ENCODE measurements at places on chromosomes 1 and 21. TPM values are rescaled to one million over a fixed set of nuclear protein-coding genes. Genes with fewer than 3 reads are reported as not detected.

DNA sequence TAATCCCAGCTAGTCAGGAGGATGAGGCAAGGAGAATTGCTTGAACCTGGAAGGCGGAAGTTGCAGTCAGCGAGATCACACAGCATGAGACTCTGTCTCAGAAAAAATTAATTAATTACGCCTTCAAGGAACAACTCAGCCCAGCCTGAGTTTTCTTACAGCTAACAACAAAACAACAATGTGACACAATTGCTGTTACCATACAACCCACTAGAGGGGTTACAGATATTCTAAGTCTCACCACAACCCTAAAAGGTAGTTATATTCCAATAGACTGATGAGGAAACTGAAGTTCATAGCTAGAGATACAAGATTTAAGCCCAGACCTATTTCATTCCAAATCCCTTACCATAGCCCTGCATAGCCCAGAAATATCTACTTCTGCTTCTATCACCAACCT is 2.9 kb upstream of the LRRC8C start:
- no peak overlapping the region for H3K27ac ChIP-seq
- no peaks in the 10 kb centered on the region for H3K36me3 ChIP-seq
- no peaks in the 10 kb centered on the region for H3K27me3 ChIP-seq
- no peak overlapping the region for H3K4me3 ChIP-seq

Gene EPHA10
- 0.31 TPM for total RNA-seq

Gene NVL
- total RNA-seq: 30.6 TPM

Gene FALEC
- total RNA-seq: 0.43 TPM

GRCh38 chr1:228989992-228990827 is 254.9 kb downstream of the RHOU start:
- H3K4me1 ChIP-seq: no peaks in the 10 kb centered on the region
- no peak overlapping the region for H3K4me3 ChIP-seq
- no peaks in the 10 kb centered on the region for H3K36me3 ChIP-seq

Gene UQCRH
- 299 TPM for total RNA-seq

Gene ZNF644
- total RNA-seq: 65.5 TPM

GRCh38 chr1:178118524-178118923 is 24.6 kb downstream of the RASAL2 start:
- DNase-seq: no peak
- peaks cover 6% of the 10 kb centered on the region for H3K4me1 ChIP-seq
- H3K27me3 ChIP-seq: no peaks in the 10 kb centered on the region
- no peak overlapping the region for H3K4me3 ChIP-seq

GRCh38 chr1:50846224-50846839 is 113.7 kb downstream of the FAF1 start:
- no peak overlapping the region for H3K4me3 ChIP-seq
- no peak for DNase-seq
- H3K27me3 ChIP-seq: no peaks in the 10 kb centered on the region
- H3K4me1 ChIP-seq: no peaks in the 10 kb centered on the region
- no peaks in the 10 kb centered on the region for H3K36me3 ChIP-seq

DNA sequence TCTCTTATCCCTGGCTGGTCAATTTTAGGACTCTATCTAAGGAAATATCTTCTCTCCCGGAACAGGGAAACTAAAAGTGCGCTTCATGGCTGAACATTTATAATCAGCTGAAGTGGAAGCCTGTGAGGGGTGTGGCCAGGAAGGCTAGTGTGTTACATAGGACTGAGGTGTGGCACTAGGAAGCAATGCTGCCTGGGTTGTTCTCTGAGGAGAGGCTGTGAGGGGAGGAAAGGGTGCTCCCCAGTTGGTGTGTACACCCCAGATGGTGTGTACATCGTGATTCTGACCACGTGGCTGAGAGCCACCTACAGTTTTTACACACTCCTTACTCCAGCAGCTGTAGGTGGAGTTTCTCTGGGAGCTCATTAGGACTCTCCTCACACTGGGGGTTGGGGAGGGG is 16.3 kb downstream of the NTPCR start:
- no peaks in the 10 kb centered on the region for H3K36me3 ChIP-seq
- H3K27me3 ChIP-seq: no peaks in the 10 kb centered on the region
- H3K27ac ChIP-seq: no peak overlapping the region
- no peak for DNase-seq
- H3K4me3 ChIP-seq: no peak overlapping the region

DNA sequence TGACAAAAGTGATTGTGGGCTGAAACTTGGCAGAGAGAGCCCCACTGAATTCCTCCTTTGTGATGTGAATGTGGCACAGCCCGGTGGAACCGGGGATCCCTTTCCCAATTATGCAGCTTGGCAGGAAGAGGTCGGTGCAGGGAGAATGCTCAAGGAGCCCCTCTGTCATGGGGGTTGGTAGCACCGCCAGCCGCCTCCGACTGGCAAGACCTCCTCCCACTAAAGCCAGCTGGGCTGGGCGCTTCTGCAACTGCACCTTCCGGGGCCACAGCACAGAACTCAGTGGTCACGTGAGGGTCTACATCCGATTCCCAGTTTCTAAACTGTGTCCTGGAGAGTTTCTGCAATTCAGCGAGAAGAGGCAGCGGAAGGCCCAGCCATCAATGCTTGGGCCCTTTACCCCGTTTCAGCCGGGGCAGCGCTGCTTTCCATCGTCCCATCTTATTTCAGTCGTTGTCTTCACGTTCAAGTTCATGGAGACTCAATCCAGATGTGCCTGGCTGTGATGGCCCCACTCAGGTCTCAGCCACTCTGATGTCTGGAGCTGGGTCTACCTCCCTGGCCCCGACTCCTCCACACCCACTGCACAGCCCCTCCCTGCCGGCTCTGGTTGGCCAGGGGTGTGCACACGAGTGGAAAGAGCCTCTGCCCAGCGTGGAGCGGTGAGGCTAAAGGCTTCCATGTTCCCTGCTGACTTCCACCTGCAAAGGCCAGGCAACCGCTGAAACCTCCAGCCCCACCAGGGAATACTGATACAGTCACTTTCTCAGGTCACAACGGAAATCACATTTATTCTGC is 39.8 kb upstream of the FHAD1 start:
- H3K4me3 ChIP-seq: no peak overlapping the region
- H3K36me3 ChIP-seq: no peaks in the 10 kb centered on the region
- H3K4me1 ChIP-seq: peaks cover 6% of the 10 kb centered on the region
- no peak overlapping the region for H3K27ac ChIP-seq
- no peak for DNase-seq

- no peak for DNase-seq
- no peak overlapping the region for H3K4me3 ChIP-seq
Observed at GRCh38 chr1:215794156-215794555, 227.1 kb downstream of the KCTD3 start.

Gene C1orf21
- total RNA-seq: 15.1 TPM

DNA sequence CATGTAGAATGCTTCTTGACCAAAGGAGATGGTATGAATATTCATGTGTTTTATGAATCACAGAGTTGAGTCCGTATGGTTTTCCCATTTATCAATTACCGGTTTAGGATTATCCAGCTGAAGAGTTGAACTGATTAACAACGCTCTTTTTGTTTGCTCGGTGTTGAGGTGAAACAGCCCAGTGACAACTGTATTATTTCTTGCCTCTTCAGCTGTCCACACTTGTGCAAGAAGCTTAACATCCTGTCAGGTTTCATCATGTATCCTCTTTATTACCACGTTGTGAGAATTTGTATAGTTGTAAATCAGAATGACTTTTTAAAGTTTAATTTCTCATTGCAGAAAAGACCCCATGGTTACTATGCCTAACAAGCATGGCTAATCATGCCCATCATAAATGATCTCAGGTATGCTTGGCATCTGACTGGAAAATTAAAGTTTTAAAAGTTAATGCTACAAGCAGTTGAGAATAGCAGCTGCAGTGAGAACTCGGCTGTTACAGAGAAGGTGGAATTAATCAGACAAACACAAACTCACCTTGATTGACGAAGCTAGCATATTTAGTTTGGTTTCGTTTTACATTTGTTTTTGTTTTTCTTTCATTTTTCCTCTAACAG is 563.2 kb upstream of the ADGRL2 start:
- H3K4me3 ChIP-seq: peak overlapping the region; percentile 56
- H3K27me3 ChIP-seq: peaks cover 2% of the 10 kb centered on the region
- no peaks in the 10 kb centered on the region for H3K36me3 ChIP-seq
- H3K4me1 ChIP-seq: no peaks in the 10 kb centered on the region
- no peak overlapping the region for H3K27ac ChIP-seq
- no peak for DNase-seq

GRCh38 chr1:24373710-24374109 is 39.9 kb downstream of the STPG1 start:
- DNase-seq: no peak
- peaks cover 13% of the 10 kb centered on the region for H3K4me1 ChIP-seq
- no peak overlapping the region for H3K4me3 ChIP-seq

DNA sequence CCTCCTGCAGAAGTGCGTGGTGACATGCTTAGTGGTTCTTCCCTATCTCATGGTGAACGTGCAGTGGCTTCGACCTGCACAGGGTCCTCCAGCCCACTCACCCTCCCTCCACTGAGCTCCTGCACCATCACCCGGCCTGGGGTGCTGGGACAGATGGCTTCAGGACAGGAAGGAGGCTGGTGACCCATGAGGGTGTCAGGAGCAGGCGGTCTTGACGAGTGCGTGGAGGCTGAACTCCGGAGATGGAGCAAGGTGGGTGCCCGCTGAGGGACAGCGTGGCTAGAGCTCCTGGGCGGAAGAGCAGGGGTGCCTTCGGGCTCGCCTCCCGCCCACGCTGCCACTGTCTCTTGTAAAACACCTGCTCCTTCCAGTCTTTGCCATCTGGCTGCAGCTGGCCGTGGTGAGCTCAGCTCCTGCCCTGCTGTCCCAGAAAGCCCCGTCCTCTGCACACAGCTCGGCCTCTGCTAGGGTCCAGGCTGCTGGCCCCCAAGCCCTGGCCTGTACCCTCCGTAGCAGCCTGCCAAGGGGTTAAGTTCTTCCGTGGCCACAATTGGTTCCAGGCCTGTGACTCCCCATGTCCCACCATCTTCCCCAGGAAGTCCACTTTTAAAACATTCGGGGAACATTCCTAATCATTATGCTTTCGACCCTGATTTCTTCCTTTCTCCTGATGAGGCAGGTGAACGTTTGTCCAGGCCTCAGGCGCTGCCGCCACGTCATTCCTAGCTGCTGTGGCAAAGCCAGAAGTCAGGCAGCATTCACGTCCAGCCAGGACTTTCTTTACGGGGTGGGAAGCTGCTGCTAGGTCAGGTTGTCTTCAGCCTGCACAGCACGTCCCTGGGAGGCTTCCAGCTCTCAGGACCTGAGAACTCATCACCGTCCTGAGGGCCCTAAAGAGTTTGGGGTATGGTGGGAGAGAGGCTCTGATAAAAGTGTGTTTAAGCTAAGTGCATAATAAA is 8.1 kb downstream of the KRTAP10-1 start:
- no peak overlapping the region for H3K27ac ChIP-seq
- H3K4me3 ChIP-seq: no peak overlapping the region
- DNase-seq: no peak
- no peaks in the 10 kb centered on the region for H3K27me3 ChIP-seq
- H3K36me3 ChIP-seq: no peaks in the 10 kb centered on the region
- H3K4me1 ChIP-seq: no peaks in the 10 kb centered on the region

GRCh38 chr1:161086457-161086856 is 2.9 kb downstream of the NECTIN4 start:
- H3K4me1 ChIP-seq: peaks cover 29% of the 10 kb centered on the region
- H3K27ac ChIP-seq: no peak overlapping the region
- no peak for DNase-seq
- no peaks in the 10 kb centered on the region for H3K27me3 ChIP-seq

Gene OR2G6
- total RNA-seq: not detected

DNA sequence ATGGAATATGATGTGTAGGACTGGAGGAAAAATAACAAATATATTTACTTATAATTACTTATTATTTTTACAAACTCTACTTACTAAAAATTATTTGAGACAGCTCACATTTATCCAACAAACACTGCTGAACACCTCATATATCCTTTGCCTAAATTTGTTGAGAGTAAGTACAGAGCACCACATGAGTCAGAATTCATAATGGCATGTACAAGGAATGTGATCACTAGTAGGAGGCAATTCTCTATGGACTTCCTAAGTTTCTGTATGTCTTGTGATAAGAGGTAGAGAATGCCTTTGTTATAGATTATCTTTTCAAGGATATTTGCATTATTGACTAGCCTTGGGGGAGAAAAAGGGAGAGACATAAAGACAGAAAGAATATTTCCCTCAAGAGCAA is 8.2 kb upstream of the ST6GALNAC3 start:
- H3K27ac ChIP-seq: no peak overlapping the region
- DNase-seq: peak; percentile 40
- peaks cover 7% of the 10 kb centered on the region for H3K4me1 ChIP-seq
- H3K4me3 ChIP-seq: no peak overlapping the region

Gene ARID4B
- total RNA-seq: 38.6 TPM

Gene C1orf87
- total RNA-seq: not detected

Gene SHE
- total RNA-seq: not detected

Gene HSD3B1
- 2.8 TPM for total RNA-seq

DNA sequence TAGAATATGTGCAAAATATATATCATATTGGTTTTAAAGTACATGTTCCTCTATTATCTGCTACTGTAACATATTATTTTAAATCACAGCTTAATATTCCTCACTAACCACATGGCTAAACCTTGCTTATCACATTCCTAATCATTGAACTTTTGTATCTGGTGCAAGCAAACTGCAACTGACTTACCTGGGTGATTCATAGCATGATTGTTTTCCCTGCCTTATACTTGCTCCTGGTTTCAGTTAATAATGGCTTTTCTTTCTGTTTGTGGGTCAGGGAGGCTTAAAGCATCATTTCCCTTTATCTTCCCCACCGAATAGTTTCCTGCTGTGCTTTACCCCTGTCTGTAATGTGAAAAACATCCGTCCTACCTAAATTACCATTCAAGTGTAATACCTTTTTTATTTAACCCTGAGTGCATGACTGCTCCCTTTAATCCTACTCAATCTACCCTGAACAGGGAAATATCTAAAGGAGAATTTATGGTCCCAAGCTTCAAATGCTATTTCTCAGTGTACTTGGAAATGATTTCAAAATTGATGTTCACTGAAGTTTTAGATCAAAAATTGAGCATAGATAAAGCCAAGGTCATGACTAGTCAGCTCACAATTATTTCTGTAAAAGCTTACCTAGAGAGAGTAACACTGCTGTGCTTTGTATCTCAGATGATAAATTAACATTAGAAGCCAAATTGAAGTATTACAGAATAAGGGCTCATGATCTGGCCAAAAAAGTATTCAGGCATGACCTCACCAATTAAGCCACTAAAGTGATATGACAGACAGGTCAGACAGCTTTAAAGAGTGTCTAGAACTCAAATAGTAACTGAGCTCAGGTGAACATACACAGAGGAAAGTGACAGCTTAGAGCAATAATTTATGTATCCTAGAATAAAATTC is 507.1 kb downstream of the BRINP3 start:
- no peaks in the 10 kb centered on the region for H3K4me1 ChIP-seq
- no peaks in the 10 kb centered on the region for H3K36me3 ChIP-seq
- no peak overlapping the region for H3K27ac ChIP-seq
- no peaks in the 10 kb centered on the region for H3K27me3 ChIP-seq
- peak; percentile 8 for DNase-seq
- no peak overlapping the region for H3K4me3 ChIP-seq
